ENCODE measurements at places on chromosomes 5 and 9.
A peak's percentile ranks its signal among the peaks of the same experiment; 100 is the strongest.

- no peak for DNase-seq
These were observed 155.8 kb upstream of the RAI14 start for GRCh38 chr5:34500236-34500847.

GRCh38 chr9:93200449-93200742, 16.5 kb downstream of the WNK2 start:
- no peak for DNase-seq

GRCh38 chr5:36373527-36374086, 71.9 kb upstream of the RANBP3L start:
- no peak for DNase-seq

GRCh38 chr9:78707481-78707991, 410.6 kb downstream of the PSAT1 start:
- peak; percentile 24 for DNase-seq

GRCh38 chr5:113085880-113086409, 109.3 kb downstream of the DCP2 start:
- DNase-seq: no peak

DNA sequence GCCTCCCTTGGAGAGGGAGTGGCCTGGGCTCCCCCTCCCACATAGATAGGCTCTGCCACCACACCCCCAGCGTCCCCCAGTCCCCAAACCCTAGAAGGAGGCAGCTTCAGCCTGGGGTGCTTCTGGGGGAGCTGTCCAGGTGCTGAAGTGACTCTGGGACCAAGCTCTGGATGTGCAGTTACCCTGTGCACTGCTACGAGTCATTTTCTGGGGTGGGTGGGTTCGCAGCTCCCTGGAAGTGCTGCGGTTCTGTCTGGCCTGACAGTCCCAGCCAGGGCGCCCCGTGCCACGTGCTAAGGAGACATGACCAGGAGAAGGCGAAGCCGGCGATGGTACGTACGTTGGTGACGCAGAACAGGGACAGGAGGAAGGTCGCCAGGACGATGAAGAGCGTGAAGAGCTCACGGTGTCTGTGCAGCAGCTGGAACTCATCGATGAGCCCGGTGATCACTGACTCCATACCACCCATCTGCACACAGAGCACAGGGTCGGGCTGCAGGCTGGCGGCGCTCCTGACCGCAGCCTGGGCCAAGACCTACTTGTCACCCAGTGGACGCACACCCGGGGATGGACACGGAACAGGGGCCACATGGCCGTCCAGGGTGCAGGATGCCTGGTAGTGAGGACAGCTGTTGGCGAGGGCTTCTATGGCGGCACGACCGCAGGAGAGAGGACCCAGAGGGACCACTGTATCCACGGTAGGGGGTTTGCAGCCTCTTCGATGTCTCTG, 35.7 kb downstream of the SLC6A3 start:
- DNase-seq: peak; percentile 17

- DNase-seq: no peak
These were observed 59.7 kb upstream of the ANKRD33B start for GRCh38 chr5:10503997-10504793.

DNA sequence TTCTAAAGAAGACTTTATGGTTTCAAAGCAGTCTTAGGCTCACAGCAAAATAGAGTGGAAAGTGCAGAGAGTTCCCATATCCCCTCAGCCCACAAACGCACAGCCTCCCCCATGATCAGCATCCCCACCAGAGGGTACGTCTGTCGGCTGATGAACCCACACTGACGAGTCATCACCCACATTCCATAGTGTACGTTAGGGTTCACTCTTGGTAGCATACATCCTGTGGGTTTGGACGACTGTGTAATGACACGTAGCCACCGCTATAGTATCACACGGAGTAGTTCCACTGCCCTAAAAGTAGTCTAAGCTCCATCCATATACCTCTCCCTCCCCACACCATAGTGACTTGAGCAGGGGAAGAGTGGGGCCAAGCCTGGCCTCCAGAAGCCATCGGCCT, 135.7 kb upstream of the PHYKPL start:
- DNase-seq: no peak

- no peak for DNase-seq
These were observed 1990.5 kb downstream of the MAT2B start for GRCh38 chr5:165495829-165496380.

GRCh38 chr5:16812448-16812847, 123.6 kb downstream of the MYO10 start:
- DNase-seq: no peak

GRCh38 chr5:40736103-40736875, 19.5 kb downstream of the TTC33 start:
- peak; percentile 38 for DNase-seq
